ENCODE measurements at places on chromosomes 4 and X. TPM values are rescaled to one million over a fixed set of nuclear protein-coding genes. Genes with fewer than 3 reads are reported as not detected.

The CT45A5 gene
- not detected for total RNA-seq

The MAGEB17 gene
- not detected for total RNA-seq

The KLB gene
- 0.06 TPM for total RNA-seq

The AMTN gene
- total RNA-seq, result not detected

The ZDHHC9 gene
- total RNA-seq, result 12.9 TPM

The BBS7 gene
- 21.4 TPM for total RNA-seq

The GDPD2 gene
- total RNA-seq, result not detected

The AKAP17A gene
- total RNA-seq, result 18.8 TPM

The CLNK gene
- not detected for total RNA-seq

The KIAA1210 gene
- total RNA-seq, result not detected

The DMP1 gene
- total RNA-seq, result not detected

The ARHGAP6 gene
- total RNA-seq, result 9.9 TPM

The ZMAT1 gene
- total RNA-seq, result 1.7 TPM

The TMEM31 gene
- not detected for total RNA-seq

The HMX1 gene
- not detected for total RNA-seq

The NR3C2 gene
- 6.8 TPM for total RNA-seq

The ETDB gene
- not detected for total RNA-seq

The NLGN3 gene
- 0.37 TPM for total RNA-seq

The RASGEF1B gene
- total RNA-seq, result 10.9 TPM

The NPY2R gene
- total RNA-seq, result 117 TPM

The WDR17 gene
- 0.93 TPM for total RNA-seq

The ANK2 gene
- total RNA-seq, result 226 TPM

The IGFBP7 gene
- total RNA-seq, result 595 TPM

The MAOB gene
- total RNA-seq, result 0.13 TPM

The SOD3 gene
- total RNA-seq, result 136 TPM

The SH3RF1 gene
- total RNA-seq, result 35.0 TPM

The UGT2A1 gene
- total RNA-seq, result 0.13 TPM

The PDGFC gene
- 15.6 TPM for total RNA-seq

The RAP2C gene
- total RNA-seq, result 15.1 TPM

The SPARCL1 gene
- total RNA-seq, result 0.13 TPM

All from aortic smooth muscle cell (primary cell).